Activated T-cell treated with anti-CD3 and anti-CD28 coated beads, Interleukin-2, amount 50 U/mL, for 72 hours (primary cell): ENCODE measurements at places on chromosomes 16 and 17.

- H3K27me3 ChIP-seq = no peaks in the 10 kb centered on the region
- peaks cover 2% of the 10 kb centered on the region for H3K36me3 ChIP-seq
- H3K27ac ChIP-seq = no peak overlapping the region
- H3K4me1 ChIP-seq = peaks cover 33% of the 10 kb centered on the region
- no peak overlapping the region for H3K4me3 ChIP-seq
Observed at GRCh38 chr16:68230956-68231355, 5.0 kb downstream of the ESRP2 start.

DNA sequence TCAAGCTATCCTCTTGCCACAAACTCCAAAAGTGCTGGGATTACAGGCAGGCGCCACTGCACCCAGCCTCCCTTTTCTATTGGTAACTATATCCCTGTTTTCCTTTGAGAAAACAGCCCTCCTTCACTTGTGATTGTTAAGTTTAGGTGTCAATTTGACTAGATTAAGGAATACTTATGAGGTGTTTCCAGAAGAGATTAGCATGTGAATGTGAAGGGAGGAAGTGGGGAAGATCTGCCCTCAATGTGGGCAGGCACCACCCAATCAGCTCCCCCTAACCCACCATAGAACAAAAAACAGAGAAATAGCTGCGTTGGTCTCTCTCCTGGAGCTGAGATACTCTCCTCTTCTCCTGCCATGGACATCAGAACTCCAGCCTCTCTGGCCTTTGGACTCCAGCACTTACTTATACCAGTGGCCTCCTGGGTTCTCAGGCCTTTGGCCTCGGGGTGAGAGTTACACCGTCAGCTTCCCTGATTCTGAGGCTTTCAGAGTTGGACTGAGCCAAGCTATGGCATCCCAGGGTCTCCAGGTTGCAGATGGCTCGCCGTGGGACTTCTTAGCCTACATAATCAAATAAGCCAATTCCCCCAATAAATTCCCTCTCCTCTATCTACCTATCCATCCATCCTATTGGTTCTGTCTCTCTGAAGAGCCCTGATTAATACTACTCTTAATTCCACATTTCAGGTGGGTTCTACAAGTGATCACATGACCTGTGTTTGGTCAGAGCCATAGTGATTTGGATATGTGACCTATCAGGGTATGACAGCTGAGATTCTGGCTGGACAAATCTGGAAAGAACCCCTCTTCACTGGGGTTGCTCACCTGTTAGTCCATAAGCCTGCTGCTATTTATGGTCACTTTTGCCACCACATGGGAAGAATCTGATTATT is 12.0 kb upstream of the STAT3 start:
- peaks cover 46% of the 10 kb centered on the region for H3K4me1 ChIP-seq
- H3K36me3 ChIP-seq = no peaks in the 10 kb centered on the region
- peak overlapping the region; percentile 29 for H3K4me3 ChIP-seq
- no peak for DNase-seq
- H3K27ac ChIP-seq = no peak overlapping the region

DNA sequence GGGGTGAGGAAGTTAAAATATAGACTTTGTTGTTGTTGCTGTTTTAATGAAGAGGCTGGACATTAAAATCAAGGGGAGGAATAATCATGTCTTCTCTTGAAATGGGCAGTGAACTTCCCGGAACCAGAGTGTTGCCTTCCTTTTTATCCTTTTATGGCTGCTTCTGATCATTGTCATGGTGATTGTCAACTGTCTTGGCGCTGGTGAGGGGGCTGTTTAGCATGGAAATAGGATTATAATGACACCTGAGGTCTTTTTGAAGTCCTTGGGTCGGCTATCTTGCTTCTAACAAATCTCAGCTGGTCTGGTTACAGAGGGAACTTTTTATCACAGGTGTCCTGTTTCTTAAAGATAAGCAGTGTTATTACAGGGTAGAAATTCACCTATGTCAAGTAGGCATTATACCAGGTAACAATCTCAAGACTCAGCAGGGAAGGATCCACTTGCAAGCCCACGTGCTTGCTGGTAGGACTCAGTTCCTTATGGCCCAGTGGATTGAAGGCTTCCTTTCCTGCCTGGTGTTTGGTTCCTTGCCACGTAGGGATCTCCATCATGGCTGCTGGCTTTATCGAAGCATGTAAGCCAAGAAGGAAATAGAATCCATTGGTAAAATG is 349.3 kb downstream of the WWOX start:
- no peak for DNase-seq
- no peaks in the 10 kb centered on the region for H3K27me3 ChIP-seq

- no peak for DNase-seq
- no peaks in the 10 kb centered on the region for H3K36me3 ChIP-seq
- no peaks in the 10 kb centered on the region for H3K4me1 ChIP-seq
- H3K27me3 ChIP-seq = no peaks in the 10 kb centered on the region
Observed at GRCh38 chr16:14338236-14338635, 267.1 kb downstream of the MRTFB start.

- peak overlapping the region; percentile 1 for H3K27ac ChIP-seq
- H3K4me3 ChIP-seq = no peak overlapping the region
- H3K27me3 ChIP-seq = no peaks in the 10 kb centered on the region
- peaks cover 5% of the 10 kb centered on the region for H3K36me3 ChIP-seq
- peaks cover 24% of the 10 kb centered on the region for H3K4me1 ChIP-seq
Observed at GRCh38 chr16:29675811-29676643, 3.0 kb upstream of the QPRT start.

GRCh38 chr17:67105213-67105612 is 60.9 kb downstream of the CACNG1 start:
- no peaks in the 10 kb centered on the region for H3K27me3 ChIP-seq
- H3K4me1 ChIP-seq = peaks cover 31% of the 10 kb centered on the region
- no peak overlapping the region for H3K4me3 ChIP-seq

DNA sequence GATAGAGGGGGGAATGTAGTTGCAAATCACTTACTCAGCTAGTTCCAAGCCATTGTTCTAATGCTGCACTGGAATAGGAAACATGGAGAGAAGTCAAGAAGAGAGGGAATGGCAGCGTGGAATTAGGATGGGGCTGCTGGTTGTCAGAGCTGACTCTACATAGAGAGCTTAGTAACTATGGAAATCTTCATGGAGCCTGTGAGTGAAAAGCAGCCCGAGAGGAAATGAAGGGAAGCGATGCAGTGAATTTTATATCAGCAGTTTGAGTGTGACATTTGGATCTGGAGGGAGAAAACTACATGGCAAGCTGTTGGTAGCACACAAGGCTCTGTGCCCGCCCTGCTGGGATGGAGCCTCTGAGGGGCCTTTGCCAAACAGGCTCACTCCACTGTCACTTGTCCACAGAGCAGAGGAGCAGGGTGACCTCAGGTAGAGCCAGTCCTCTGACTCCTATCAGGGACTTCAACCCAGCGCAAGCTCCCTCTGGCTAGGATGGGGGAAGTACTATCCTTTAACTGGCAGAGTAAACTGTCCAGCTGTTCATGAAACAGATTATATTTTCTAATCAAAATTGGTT is 27.9 kb upstream of the PMFBP1 start:
- H3K4me3 ChIP-seq = no peak overlapping the region
- no peaks in the 10 kb centered on the region for H3K36me3 ChIP-seq
- no peak overlapping the region for H3K27ac ChIP-seq
- no peak for DNase-seq
- H3K27me3 ChIP-seq = peaks cover 29% of the 10 kb centered on the region
- H3K4me1 ChIP-seq = peaks cover 26% of the 10 kb centered on the region

DNA sequence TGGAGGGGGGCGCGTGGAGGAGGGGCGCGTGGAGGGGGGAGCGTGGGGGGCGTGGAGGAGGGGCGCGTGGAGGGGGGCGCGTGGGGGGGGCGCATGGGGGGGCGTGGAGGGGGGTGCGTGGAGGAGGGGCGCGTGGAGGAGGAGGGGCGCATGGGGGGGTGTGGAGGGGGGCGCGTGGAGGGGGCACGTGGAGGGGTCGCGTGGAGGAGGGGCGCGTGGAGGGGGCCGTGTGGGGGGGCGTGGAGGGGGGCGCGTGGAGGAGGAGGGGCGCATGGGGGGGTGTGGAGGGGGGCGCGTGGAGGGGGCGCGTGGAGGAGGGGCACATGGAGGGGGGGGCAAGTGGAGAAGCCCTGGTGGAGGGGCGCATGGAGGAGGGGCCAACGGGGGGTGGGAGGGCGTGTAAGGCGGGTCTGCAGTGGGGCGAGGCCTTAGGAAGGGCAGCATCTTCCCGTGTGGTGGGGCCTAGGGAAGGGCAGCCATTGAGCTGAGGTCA is 7.3 kb downstream of the MSLN start:
- no peak overlapping the region for H3K27ac ChIP-seq
- no peaks in the 10 kb centered on the region for H3K4me1 ChIP-seq
- H3K27me3 ChIP-seq = no peaks in the 10 kb centered on the region
- H3K36me3 ChIP-seq = no peaks in the 10 kb centered on the region
- DNase-seq = no peak
- H3K4me3 ChIP-seq = no peak overlapping the region

DNA sequence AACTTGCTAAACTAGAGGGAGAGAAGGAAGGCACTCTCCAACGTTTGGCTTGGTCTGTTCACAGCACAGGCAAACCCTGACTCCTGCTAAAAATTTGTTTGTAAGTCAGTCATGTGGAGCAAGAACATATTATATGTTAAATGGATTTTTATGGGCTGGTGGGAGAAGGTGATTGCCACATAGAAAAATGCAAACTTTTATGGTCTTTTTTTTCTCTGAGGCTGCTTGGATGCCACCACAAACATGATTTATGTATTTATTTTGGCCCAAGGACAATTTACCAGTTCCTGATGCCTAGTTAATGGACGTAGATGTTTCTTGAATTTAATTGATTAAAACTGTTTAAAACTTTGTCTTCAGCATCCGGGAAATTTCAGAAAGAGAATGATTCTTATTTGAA is 274.2 kb upstream of the MYOCD start:
- H3K4me3 ChIP-seq = no peak overlapping the region
- no peaks in the 10 kb centered on the region for H3K4me1 ChIP-seq
- H3K36me3 ChIP-seq = no peaks in the 10 kb centered on the region
- no peaks in the 10 kb centered on the region for H3K27me3 ChIP-seq
- H3K27ac ChIP-seq = no peak overlapping the region
- DNase-seq = no peak

DNA sequence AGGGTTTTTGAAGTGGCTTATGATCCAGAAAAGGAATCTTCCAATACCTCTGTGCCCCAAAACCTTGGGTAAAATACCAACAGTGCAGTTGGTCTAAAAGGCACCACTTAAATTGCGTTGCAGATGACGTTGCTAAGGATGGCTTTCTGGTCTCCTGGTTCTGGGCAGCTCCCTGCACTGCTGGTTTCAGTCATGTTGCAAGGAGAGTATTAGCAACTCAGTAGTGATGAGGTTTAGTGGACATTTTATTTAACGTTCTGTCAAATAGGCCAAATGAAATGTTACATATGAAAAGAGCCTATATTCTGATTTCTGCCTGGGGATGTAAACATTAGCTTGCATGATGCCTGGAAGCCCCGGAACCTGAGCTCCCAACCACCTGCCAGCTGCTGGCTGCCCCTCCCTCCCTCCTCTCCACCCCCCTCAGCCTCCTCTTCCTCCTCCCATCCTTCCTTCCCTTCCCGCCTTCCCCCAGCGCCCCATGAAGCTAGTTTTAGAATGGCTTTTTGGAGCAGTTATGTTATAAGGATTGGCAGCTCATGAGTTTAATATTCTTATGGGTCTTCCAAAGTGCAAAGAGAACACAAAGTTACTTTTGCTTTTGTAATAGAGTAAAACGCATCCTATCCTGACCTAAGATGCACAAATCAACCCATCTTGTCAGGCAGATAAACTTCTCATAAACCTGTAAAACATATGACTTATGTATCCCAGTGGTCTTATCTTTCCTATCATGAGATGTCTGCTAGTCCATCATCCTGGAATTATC is 20.7 kb downstream of the CD7 start:
- no peak for DNase-seq
- H3K27ac ChIP-seq = peak overlapping the region; percentile 90
- H3K27me3 ChIP-seq = no peaks in the 10 kb centered on the region

DNA sequence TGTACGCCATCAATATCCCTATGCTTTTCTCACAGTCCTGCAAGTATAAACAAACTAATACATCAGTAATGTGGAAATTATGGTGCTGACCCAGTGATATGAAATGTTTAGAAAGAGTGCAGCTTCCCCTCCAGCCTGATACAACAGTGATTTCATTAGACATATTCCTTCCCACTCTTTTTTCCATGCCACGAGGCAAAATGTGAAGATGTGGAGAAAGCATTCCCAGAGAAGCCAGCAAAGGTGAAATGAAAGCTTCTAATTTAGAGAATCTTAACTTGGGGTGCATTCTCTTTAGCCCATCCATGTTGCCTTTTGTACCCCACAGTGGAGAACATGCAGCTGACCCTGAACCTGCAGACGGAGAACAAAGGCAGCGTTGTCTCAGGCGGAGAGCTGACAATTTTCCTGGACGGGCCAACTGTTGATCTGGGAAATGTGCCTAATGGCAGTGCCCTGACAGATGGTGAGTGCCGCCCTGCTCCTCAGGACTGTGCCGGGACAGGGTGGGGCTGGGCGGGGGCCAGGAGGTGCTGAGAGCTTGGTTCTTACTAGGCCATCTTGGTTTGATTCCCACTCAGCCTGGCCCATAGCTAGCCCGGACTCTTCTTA is 77.8 kb downstream of the WWP2 start:
- no peak for DNase-seq
- no peaks in the 10 kb centered on the region for H3K4me1 ChIP-seq
- H3K27me3 ChIP-seq = no peaks in the 10 kb centered on the region

DNA sequence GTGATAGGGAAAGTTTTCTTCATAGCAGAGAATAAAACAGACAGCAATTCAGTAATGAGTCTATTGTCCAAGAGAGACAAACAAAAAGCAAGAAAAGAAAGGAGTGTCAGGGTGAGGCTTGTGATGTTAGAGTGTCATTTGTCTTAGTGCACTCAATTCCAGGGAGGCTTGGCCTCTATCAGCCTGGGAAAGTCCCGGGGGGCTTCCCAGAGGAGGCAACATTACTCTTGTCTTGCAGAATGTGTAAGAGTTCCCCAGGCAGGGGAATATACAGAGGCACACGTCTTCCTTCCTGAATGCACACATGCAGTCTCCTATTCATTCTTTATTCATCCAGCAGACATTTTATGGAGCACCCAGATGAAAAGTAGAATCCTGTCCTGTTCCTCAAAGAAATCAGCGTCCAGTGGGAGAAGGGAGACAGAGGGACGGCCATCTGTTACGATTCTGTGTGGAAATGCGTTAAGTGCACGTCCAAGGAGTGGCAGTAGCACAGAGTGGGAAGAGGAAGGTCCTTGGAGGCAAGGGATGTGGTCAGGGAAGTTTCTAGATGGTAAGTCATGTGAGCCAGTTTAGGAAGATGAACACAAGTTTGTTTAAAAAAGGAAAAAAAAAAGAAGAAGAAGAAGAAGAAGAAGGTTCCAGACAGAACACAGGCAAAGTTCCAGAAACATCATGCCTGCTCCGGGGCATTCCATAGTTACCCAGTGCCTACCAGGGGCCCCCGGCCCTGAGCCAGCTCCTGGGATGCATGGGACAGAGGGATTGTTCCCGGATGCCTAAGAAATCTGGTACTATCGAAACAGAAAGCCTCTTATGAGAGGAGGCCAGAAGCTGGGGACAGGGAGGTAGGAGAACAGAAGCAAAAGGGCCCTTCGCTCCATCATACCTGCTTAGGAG is 21.1 kb downstream of the CACNG4 start:
- H3K4me1 ChIP-seq = peaks cover 15% of the 10 kb centered on the region
- H3K27ac ChIP-seq = no peak overlapping the region
- peak overlapping the region; percentile 50 for H3K4me3 ChIP-seq
- peaks cover 53% of the 10 kb centered on the region for H3K27me3 ChIP-seq
- peak; percentile 10 for DNase-seq
- H3K36me3 ChIP-seq = no peaks in the 10 kb centered on the region

- H3K4me1 ChIP-seq = peaks cover 73% of the 10 kb centered on the region
- H3K36me3 ChIP-seq = peaks cover 16% of the 10 kb centered on the region
- no peak for DNase-seq
- peak overlapping the region; percentile 85 for H3K4me3 ChIP-seq
Observed at GRCh38 chr17:78122216-78122930, 6.2 kb downstream of the TMC6 start.
